AG10803 (cell line): ENCODE measurements at places on chromosomes 5 and 9.
A peak's percentile ranks its signal among the peaks of the same experiment; 100 is the strongest.

DNA sequence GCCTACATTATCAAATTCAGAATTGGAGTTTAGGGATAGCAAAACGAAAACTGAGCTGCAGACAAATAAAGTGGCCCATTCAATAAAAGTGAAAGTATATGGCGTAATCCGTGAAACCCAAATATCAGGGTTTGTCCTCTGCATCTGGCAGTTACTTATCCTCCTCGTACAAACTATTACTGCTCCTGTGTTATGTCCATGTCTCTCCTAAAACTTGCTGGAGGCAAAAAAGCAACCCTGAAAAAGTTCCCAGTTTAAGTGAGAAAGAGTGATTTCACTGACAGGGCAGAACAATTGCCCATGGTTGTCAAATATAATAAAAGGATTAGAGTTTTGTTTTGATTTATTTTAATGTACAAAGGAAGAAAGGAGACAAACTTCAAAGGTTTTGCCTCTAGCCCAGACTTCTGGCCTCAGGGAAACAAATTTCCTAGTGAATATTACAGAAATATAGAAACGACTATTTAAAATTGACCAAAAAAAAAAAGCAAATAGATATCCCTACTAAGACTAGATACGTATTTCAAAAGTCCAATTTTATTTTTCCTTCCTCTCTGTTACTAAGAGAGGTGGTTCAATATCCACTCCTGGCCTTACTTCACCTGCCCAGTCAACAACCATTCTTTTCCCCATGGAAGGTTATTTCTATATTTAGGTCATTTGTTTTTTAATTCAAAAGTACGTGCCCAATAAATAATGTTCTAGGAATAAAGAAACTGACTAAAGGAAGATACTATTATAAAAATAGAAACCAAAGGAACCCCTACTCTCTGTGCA lies 50.0 kb downstream of the NFIB start:
- no peak for DNase-seq

GRCh38 chr9:121818841-121819427 lies 167.5 kb downstream of the DAB2IP start:
- DNase-seq = no peak

GRCh38 chr5:78763659-78764189 lies 115.2 kb upstream of the LHFPL2 start:
- DNase-seq = no peak

GRCh38 chr9:131487001-131487400 lies 15.7 kb upstream of the POMT1 start:
- no peak for DNase-seq

DNA sequence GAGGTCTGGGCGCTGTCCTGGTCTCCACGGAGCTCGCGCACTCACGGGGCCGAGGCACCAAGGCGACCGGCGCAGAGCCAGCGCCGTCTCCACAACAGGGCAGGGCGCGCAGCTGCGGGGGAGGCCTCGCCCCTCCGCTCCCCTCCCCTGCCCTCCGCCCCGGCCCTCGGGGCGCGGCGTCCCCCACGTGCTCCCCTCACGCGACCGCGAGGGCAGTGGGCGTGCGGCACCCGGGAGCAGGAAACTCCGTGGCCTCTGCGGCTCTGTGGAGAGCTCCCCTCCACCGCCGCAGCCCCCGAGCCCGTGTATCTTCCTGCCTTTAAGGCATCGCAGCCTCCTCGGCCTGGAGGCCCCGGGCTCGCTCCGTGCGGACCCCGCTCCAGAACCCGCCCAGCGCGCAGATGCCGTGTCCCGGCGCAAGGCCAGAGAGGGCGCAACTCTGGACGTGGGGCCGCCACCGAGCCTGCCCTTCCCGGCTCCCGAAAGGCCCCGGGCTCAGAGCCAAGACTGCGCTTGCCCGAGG lies 708 bp upstream of the TUBB4B start:
- DNase-seq = peak; percentile 79

DNA sequence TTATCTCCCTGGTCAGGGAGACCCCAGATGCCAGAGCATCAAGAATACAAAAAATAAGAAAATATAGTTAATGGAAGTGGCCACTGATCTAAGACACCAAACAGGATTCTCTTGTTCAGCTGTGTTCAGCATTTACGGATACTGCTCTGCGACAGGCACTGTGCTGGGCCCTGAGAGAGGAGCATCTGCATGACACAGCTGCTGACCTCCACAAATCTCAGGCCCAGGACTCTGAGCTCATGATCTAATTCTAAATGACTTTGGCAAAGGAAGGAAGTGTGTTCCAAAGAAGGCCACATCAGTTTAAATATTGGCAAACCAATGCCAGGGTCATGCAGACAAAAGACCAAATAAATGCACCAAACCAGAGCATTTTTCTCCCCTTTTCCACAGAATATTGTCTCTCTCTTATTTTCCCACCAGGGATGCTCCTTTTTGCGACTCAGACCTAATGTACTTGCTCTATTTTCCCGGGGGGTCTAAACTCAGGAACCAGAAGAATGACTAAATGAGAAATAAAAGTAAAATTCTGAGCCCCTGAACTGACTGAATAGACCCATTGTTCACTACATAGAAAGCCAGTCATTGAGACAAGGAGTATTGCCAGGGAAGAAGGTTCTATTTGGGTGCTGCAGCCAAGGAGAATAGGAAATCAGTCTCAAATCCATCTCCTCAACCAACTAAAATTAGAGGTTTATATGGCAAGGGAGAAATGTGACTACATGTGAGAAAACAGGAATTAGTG lies 1.4 kb upstream of the AGGF1 start:
- no peak for DNase-seq

DNA sequence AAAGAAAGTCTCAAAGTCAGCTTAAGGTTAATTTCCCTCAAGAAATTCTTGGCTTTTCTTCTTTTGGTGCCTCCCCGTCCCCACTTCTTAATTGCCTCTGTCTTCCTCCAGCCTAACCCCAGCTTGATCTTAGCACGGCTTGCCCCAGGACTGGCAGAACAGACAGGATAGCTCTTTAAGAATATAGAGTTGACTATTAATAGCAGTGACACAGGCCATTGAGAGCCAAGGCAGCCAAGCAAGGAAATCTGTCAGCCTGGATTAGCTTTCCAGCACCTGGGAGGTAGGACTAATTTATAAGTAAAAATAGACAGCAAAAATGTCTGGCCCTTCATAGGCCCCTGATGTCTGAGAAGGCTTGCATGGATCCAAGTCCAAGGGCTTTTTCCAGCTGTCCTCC lies 384.6 kb upstream of the SLC30A5 start:
- no peak for DNase-seq

DNA sequence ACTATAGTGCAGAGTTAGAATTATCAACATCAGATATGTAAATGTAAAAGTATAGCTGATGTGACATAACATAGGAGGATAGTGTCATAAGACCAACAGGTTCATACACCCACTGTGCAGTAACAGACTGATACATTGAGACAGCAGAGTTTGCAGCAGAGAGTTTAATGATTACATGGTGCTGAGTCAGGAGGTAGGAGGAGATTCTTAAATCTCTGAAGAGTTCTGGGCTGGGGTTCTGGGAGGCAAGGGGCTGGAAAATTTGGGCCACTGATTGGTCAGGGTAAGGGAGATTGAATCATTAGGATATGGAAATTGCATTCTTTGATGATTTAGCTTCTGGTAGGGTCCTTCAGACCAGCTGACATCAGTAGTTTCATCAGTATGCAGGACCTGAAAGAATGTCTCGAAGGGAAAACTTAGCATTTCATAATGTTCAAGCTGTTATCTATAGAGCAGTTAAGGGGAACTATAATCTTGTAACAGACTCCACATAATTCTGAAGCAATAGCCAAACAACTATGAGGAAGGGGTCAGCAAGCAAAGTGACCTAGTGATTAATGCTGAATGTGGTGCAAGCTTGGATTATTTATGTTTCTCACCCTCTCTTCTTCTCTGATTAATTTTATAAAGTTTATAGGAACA lies 35.6 kb downstream of the CCL28 start:
- no peak for DNase-seq

- no peak for DNase-seq
Observed at GRCh38 chr9:131329241-131329641, 39.7 kb downstream of the PLPP7 start.

DNA sequence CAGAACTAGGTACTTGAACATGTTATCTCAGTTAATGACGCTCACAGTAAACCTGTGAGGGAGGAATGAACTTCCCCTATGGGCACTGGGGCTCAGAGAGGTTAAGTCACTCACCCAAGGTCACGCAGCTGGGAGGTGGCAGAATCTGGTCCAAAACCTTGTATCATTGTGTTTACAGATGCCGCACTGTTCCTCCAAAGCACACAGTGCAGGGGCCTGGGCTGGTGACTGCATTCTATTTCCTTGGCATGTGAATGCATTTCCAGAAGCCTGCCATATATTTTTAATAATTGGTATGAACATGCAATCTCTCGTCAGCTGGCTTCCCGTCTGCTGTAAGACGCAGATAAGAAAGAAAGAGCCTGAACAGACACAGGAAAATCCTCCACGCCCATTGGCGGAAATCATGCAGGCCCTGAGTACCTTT lies 77.0 kb upstream of the TBC1D2 start:
- no peak for DNase-seq

- DNase-seq = no peak
Observed at GRCh38 chr5:6715271-6715670, 2.0 kb downstream of the TENT4A start.

- no peak for DNase-seq
Observed at GRCh38 chr9:34898846-34899245, 59.2 kb upstream of the PHF24 start.

GRCh38 chr5:14025569-14026286 lies 81.2 kb upstream of the DNAH5 start:
- DNase-seq = no peak

DNA sequence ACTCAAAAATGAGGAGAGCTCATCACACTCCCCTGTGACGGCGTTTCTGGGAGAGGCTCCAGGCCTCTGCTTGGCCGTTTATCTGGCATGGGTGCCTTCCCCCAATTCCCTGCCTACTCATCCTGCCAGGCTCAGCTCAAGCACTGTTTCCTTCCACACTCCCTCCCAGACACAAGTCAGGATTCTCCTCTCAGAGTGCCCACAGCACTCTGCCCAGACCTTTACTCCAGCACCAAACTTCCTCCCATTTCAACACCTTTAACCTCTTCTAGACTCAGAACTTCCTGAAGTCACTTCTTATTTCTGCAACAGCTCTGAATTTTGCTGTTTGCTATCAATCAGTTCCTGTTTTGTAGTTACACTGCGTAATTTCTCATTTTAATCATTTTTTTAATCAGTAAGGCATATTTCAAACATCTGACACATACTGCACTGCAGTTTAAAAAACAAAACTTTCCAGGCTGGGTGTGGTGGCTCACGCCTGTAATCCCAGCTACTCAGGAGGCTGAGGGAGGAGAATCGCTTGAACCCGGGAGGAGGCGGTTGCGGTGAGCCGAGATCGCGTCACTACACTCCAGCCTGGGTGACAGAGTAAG lies 16.0 kb downstream of the TRMO start:
- peak; percentile 43 for DNase-seq

GRCh38 chr5:176866707-176867310 lies 32.3 kb downstream of the HK3 start:
- DNase-seq = no peak

- peak; percentile 65 for DNase-seq
Observed at GRCh38 chr9:33374634-33375237, 27.6 kb downstream of the AQP7 start.

DNA sequence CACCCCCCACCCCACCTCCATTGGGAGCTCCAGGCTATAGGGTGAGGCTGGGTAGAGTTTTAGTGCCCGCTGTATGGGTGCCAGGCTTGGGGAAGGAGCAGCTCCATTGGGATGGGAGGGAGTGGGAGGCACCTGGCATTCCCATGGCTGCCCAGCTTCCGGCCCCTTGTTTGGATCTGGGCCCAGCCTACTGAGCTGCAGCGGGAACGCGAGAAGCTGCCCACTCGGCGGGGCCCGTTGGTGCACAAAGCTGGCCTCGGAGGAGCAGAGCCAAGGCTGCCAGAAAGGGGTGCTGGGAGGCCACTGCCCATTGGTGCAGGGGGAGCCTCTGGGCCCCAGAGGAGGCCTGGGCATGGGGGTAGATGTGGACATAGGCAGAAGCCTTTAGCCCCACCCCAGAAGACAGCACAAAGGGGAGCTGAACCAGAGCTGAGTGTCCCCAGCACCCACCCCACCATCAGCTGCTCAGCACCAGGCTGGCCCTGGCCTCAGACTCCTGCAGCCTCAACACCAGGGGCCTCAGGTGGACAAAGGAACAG lies 4.4 kb downstream of the LCN9 start:
- no peak for DNase-seq

DNA sequence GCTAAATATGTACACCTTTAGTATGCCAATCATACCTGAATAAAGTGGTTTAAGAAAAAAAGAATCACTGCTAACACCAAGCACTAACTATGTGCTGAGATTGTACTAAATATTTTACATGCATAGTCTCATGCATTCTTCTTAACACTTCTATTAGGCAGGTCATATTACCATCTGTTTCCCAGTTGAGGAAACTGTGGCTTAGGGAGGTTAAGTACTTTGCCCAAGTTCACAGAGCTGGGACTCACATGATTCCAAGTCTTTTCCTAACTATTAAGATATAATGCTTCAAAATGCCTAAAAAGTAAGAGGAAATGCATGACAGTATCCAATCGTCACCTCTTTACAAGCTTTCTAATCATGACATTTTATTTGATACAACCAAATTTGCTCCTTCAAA lies 69.2 kb upstream of the PLPP6 start:
- DNase-seq = peak; percentile 12

DNA sequence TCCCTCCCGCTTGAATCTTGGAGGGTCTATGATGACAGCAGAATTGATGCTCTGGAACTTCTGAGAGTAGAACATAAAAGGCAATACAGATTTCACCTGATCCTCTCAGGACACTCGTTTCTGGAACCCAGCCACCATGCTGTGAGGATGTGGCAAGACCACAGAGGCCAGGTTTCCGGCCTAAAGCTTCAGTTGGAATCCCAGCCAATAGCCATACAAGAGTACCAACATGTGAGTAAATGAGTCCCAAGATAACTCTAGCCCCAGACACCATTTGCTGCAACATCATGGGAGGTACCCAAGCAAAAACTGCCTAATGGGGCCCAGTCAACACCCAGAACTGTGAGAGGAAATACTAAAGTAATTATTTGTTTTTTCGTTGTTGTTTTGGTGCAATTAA lies 65.7 kb upstream of the MARCHF11 start:
- DNase-seq = no peak

DNA sequence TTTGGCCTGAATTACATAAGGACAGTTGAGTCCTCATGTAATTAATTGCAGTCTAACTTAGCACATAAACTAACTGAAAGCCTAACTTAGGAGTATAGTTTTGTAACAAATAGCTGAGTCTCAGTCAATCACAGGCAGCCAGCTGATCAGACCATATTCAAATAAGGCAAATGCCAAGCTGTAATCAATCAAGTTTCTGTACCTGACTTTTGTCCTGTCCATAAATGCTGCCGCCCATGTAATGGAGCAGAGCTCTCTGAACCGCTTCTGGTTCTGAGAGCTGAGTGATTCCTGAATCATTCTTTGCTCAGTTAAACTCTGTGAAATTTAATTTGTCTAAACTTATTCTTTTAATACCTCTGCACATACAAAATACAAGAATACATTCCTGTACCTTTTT lies 104.8 kb downstream of the TSSK1B start:
- DNase-seq = no peak

- peak; percentile 75 for DNase-seq
Observed at GRCh38 chr9:90956026-90956810, 154.6 kb downstream of the SYK start.

GRCh38 chr9:95407524-95407923 lies 90.0 kb upstream of the FANCC start:
- DNase-seq = no peak
